ENCODE measurements at places on chromosomes 11 and 22.

DNA sequence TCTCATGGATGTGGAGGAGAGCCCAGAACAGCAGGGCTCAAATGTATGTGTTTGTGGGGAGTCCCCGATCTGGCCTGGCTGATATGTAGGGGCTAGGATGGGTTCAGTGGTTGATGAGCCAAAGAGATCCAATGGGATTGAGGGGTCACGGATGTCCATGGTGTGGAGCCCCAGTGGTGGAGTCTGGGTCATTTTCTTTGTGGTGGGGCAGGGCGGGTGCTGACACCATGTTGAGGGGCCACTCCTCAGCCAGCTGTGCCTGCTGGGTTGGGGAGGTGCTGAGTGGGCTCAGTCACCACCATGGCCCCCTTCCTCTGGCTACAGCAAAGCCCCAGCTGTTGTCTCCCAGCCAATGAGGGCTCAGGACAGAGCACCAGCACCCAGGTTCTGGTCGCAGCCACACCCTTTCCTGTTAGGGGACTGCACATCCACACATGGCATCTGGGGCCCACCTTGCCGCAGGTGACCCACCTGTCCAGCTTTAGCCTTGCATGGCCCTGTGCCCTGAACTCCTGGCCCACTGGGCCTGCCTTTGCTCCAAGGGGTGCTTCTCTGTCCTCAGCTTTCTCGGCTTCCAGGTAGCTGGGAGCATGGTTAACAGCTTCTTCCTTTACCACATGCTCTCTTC, 3.2 kb upstream of the GNAZ start:
- DNase-seq = no peak

DNA sequence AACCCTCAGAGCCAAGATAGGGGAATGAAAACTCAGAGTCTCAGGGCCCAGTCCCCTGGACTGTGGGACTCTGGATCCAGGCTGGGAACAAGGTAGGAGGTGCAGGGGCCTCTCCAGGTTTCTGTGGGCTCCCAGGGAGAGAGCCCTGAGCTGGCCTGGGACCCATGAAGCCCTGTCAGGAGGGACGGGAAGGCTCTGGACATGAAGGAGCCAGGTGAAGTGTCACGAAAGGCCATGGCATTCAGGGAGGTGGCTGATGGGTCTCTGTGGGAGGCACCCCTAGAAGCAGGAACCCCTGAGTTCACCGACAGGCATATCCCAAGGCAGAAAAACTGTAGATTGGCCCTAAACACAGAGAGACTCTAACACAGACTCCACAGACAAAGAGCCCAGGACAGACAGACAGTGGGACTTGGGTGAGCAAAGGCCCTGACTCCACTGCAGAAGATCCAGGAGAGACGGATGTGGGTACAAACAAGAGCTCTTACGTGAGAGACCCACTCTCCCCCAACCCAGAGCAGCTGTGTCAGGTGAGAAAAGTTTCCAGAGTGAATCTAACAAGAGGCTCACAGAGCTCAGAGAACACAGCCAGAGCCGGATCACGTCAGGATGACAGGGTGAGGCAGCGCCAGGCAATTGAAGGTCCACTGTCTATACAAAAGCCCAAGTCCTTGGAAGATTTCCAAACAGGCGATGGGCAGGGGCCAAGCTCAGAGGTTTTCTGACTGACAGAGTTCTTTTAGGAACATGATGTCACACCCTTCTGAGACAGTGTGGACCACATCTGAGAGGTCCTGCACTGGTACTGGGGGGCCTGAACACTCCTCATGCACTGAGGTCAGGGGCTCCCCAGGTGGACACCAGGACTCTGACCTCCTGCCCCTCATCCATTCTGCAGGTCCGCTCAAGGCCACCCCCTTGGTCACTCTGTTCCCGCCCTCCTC, 27.4 kb downstream of the IGLL5 start:
- DNase-seq = no peak

GRCh38 chr11:6474806-6475500, 1.2 kb upstream of the TRIM3 start:
- DNase-seq = no peak

DNA sequence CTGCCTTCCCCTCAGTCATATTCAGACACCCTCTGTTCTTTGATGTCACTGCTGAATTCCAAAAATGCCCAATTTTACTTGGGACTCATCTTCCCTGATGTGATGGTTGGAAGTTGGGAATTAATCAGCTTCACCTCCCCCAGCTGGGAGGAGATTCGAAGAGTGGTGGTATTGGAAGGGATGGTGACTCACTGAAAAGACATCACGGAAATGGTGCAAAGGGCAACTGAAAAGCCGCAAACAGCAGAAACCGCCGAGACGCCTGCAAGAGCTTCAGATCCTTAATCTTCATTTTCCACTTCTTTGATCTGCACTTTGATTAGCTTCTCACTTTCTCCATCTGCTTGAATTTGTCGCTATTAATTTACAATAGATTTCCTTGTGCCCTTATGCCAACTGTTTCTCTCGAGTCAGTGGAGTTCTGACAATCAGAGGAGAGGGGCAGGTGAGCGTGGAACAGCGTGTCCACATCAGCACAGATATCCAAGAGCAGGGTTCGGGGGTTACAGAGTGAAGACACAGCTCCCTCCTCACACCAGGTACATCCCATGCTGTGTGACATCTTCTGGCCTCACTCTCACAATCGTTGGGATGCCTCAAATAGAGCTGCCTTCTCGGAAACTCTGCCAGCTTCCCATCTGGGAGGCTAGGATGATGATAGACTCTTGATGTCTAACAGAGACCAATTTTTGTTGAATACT, 325.4 kb downstream of the BRD1 start:
- DNase-seq = no peak

- no peak for DNase-seq
Measured at GRCh38 chr11:127103586-127104388, 103.2 kb upstream of the KIRREL3 start.

GRCh38 chr11:38460429-38460828, 1862.4 kb upstream of the RAG2 start:
- no peak for DNase-seq

GRCh38 chr11:66559866-66560676, 8.3 kb downstream of the CTSF start:
- no peak for DNase-seq

- DNase-seq = no peak
Measured at GRCh38 chr11:101096036-101096704, 33.4 kb downstream of the PGR start.

DNA sequence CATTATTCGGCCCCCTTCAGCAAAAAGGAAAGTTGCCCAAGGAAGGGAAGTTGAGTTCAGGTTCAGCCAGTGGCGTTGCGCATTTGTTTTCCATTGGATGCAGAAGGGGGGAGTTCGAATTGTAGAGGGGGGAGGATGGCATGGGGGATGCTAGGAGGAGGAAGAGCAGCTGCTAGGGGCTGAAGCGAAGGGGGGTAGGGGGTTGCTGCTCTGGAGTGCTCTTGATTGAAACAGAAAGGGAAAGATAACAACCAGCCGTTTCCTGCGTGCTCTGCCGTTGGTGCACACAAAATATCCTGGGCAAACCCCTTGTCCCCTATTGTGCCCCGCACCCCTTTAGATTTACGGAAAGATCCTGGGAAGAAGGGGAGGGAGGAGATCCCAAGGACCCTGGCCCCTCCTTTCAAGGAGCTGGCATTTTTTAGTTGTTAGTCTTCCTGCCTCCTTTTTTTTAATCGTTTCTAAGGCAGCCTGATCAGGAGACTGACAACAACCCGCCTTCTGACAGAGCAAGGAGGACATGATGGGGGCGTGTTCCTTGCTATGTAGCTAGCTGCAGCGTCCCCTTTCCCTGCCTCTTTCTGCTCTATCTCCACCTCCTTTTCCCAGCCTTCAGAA, 2.1 kb downstream of the KMT2A start:
- DNase-seq = peak; percentile 76

- DNase-seq = no peak
Measured at GRCh38 chr22:46389081-46389480, 53.6 kb downstream of the TRMU start.

GRCh38 chr11:1921574-1922141, 2.2 kb downstream of the TNNT3 start:
- DNase-seq = no peak

GRCh38 chr11:76329084-76329648, 51.8 kb downstream of the THAP12 start:
- peak; percentile 33 for DNase-seq

DNA sequence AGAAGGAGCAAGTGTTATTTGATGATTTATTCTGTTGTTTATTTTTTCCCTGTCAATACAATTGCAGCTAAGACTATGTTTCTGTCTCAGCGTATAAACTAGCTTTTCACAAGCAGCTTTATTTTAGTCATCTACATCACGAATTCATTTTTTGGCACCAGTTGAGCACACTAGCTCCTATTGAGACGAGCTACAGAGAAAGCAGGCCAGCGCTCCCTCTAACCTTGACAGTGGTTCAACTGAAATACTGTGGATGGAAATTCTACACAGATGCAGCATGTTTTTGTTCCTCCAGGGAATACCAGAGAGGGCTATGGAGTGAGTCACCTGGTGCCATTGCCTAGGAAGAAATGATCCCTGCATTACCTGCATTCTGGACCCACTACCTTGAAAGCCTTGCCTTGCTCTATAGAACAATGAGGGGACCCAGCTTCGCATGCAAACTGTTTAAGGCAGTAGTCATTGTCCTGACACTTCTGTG, 108.2 kb upstream of the ARHGAP42 start:
- DNase-seq = no peak

GRCh38 chr11:65793144-65793581, 6.3 kb downstream of the OVOL1 start:
- no peak for DNase-seq

DNA sequence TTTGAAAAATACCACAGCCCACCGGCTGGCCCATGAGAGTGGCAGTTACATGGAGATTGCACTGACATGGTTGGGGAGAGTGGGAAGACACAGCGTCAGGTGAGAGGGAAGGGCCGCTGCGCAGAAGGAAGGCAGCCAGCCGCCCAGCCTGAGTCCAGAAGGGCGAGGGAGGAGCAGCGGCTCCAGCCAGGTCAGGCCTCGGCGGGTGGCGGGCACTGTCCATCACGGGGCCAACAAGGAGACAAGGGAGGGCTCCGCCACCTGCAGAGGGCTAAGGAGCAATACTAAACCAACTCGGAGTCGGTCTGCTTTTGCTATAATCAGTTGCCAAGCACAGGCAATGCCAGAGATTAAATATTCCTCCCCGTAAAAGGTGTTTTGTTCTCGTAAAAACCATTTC, 384.5 kb downstream of the TBC1D22A start:
- no peak for DNase-seq

GRCh38 chr11:111570796-111571195, 30.3 kb downstream of the LAYN start:
- DNase-seq = no peak

DNA sequence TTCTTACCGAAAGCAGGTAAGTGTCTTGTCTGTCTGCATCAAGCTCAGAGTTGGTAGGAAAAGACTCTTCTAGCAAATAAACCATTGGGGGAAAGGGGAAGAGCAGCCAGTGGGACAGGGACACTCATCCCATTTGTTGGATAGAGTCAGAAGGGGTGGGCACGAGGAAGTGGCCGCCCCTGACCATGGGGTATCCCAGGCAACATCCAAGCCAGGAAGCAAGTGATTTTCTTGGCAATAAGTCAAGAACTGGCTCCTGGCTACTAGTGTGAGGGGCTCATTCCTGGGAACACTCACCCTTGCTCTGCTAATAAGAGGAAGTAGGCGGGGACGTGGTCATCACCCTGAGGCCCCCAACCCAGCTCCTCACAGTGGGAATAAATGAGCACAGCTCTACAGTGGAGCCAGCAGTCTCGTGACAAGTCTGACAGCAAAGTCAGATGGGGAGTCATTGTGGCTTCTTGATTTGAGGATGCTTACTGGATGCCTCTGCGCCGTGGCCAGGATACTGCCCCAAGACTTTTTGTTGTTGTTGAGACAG, 6.7 kb downstream of the SLC25A18 start:
- DNase-seq = no peak

- DNase-seq = no peak
Measured at GRCh38 chr22:50376085-50376651, 33.0 kb downstream of the PPP6R2 start.

- no peak for DNase-seq
Measured at GRCh38 chr22:28051787-28052356, 132.8 kb upstream of the PITPNB start.
